ENCODE measurements at places on chromosomes 11 and 22.

- no peak for DNase-seq
These were observed 11.6 kb upstream of the PDE2A start for GRCh38 chr11:72685560-72686480.

DNA sequence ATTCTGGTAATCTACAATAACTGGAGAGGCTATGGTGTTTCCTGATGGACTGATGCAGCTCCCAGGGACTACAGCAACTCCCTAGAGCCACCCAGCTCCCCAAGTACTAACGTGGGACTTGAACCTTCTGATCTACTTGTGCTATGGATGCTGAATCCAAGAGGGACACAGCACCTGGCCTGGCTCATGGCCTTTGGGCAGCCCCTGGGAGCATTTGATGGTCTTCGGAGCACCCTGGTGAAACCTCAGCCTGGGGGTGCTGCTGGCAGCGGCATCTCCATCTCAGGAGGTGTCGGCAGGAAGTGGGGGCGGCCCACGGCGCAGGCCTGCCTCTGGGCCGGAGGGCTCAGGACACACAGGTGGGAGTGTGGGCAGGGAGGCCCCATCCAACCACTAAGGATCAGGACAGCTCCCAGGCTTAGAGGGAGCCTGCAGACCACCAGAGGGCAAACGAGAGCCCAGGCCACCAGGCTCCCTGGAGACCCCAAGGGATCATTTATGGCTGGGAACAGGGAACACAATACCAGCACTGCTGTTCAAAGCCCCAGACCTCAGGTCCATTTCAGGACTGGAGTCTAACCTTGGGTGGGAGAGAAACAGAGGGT lies 8.7 kb downstream of the EHD1 start:
- no peak for DNase-seq

DNA sequence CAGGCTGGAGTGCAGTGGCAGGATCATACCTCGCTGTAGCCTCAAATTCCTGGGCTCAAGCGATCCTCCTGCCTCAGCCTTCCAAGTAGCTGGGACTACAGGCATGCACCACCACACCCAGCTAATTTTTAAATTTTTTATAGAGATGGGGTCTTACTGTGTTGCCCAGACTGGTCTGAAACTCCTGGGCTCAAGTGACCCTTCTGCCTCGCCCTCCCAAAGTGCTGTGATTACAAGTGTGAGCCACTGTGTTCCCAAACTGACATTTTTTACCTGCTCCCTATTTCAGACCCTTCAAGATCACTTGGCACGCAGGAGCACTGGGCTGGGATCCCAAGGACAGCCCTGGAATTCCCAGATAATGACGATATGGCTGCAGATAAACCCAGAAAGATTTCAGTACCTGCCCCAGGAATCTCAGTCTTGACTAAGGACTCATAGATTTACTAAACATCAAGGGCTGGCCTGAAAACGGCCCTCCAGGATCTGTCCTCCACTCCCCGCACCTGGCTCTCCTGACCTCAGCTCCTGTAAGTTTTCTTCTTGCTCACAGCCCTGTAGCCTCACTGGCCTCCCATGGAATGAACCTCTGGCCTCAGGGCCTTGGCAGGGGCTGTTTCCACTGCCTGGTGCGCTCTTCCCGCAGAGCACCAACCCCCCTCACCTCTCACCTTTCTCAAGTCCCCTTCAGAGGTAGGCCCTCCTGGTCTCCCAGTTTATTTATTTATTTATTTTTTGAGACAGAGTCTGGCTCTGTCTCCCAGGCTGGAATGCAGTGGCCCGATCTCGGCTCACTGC lies 3.6 kb upstream of the CSNK1E start:
- DNase-seq = no peak

- peak; percentile 15 for DNase-seq
These were observed 3.0 kb upstream of the RFPL3 start for GRCh38 chr22:32354360-32355351.

- DNase-seq = no peak
These were observed 63.7 kb downstream of the MACROD1 start for GRCh38 chr11:64102005-64102738.

DNA sequence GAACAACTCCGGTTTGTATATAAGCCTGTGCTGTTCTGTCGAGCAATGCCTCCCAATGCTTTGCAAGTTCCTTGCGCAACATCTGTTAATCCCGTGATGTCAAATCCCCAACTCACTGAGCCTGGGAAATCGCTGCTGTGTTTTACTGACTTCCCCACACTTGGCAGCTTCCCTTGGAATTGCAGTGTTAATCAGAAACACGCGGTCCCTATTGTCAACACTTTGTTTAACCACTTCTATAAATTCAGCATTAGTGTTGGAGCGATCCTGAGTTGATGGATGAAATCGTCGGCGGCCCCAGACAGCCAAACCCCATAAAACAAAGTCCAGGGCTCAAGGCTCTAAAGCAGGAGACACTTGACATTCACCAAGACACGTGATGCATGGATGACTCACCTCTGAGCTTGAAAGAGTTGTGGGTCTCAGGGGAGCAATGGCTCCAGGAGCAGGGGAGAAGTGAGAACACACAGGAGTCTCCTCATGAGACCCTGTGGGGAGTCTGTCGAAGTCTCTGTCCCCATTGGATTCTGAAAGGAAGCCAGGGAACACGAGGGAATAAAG lies 555.3 kb downstream of the MIAT start:
- DNase-seq = peak; percentile 99

DNA sequence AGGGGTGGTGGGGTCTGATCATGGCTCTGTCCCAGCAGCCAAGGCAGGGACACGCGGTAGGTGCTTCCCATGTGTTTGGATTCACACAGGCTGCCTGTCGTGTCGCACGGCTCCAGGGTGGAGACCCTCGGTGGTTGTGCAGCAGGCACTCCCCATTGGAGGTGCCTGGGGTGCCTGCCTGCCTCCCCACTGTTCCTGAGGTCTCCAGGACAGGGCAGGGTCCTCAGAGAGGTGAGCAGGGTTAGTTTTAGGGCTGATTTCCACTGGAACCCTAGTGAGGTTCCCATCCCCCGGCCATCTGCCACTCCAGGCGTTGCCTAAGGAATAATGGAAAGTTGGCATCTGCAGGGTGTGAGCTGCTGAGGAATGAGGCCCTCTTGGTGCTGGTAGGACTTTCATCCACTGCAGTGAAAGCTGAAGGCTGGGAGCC lies 32.3 kb downstream of the OSBPL5 start:
- no peak for DNase-seq

- peak; percentile 62 for DNase-seq
These were observed 209.7 kb upstream of the ARHGAP20 start for GRCh38 chr11:110921742-110922521.

- DNase-seq = no peak
These were observed 82.6 kb upstream of the NNMT start for GRCh38 chr11:114213622-114214021.

- peak; percentile 47 for DNase-seq
These were observed 28.5 kb downstream of the LRP4 start for GRCh38 chr11:46889689-46890475.

DNA sequence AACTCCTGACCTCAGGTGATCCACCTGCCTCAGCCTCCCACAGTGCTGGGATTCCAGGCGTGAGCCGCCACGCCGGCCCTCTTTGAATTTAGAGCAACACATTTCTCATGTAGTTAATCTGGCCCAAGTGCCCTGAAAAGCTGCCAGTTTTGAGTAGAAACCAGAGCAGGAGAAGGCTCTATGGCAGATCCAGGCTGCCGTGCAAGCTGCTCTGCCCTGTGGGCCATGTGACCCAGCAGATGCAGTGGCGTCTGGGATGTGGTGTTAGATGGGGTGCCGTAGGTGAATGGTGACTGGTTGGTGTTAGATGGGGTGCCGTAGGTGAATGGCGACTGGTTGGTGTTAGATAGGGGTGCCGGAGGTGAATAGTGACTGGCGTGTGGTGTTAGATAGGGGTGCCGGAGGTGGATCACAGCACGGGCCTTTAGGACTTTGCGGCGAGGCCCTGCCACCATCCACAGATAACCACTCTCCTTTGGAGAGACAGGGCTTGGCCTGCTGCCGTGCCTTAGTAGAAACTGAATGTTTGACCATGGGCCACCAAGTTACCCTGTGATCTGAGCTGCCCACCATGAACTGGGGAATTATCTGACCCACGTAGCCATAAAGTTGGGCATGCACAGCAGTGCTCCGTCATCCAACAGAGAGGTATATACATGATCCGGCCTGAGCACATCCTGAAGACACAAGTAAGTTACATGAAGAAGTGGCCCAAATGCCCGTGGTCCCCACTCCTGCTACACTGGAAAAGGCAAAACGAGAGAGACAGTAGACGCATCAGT lies 32.7 kb downstream of the ASCL2 start:
- DNase-seq = no peak

- no peak for DNase-seq
These were observed 23.4 kb upstream of the KIRREL3 start for GRCh38 chr11:127023991-127024390.

DNA sequence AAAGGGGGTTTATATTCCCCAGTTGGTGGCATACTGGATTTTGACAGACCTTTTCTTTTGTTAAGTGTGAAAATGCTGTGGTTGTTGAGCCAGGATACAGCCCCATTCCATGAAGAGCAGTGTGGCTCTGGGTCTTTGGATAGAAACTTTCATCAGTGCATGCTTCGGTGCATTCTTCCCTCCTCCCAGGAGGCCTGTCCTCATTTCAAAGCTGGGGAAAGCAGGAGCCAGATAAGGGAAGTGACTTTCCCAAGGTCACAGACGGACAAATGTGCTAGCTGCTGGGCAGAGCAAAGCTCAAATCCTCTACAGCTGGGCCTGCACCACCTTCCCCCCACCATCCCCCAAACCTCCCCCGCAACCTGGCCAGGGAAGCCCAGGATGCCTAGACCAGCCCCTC lies 184.5 kb upstream of the NTM start:
- DNase-seq = no peak

GRCh38 chr11:65327021-65327420 lies 6.6 kb upstream of the DPF2 start:
- DNase-seq = no peak

DNA sequence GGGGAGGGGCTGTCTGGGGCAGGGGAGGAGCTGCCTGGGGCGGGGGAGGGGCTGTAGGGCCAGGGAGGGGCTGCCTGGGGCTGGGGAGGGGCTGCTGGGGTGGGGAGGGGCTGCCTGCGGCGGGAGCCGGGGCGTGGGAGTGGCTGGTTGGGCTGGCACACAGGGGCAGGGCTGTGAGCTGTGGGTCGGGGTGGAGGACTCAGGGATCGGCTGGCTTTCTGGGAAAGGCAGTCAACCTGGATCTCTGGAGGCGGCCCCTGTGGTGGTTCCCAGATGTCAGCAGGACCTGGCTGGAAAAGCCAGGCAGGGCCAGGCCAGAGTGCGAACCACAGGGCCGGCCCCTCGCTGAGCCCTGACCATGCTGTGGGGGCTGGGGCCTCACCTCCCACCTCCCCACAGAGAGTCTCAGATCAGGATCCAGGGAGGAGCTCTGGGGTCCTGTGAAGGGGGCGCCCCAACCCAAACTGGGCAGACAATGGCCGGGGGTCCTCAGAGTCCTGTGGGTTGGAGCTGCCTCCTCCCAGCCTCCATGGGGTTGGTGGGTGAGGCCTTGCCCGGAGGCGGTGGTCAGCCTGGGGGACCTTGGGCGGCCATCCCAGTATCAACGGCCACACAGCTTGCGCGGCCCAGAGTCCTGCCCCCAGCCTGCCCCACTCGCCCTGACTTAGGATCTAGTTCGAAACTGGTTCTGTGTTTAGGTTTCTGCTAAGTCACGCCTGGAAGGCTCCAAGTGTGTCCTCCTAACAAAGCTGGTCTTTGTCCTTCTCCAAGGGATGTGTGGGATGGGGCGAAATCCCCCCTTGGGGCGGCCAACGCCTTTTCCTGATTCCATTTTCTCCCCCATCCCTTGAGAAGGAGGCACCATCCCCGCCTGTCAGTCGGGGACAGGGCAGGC lies 1.9 kb downstream of the MUC5B start:
- no peak for DNase-seq

DNA sequence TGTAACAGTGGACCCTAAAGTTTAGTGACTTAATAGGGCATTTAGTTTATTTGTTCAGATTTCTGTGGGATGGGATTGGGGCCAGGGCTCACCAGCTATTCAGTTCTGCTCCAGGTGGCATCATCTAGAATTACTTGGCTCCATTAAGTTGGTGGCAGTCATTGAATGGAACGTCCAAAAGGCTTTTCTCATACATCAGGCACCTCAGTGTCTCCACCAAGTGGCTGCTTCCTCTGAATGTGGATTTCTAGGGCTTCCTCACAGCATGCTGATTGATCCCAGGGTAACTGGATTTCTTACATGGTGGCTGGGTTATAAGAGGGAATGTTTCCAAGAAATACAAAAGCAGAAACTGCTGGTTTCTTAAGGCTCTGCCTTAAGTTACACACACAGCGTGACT lies 34.7 kb downstream of the USP47 start:
- DNase-seq = no peak

DNA sequence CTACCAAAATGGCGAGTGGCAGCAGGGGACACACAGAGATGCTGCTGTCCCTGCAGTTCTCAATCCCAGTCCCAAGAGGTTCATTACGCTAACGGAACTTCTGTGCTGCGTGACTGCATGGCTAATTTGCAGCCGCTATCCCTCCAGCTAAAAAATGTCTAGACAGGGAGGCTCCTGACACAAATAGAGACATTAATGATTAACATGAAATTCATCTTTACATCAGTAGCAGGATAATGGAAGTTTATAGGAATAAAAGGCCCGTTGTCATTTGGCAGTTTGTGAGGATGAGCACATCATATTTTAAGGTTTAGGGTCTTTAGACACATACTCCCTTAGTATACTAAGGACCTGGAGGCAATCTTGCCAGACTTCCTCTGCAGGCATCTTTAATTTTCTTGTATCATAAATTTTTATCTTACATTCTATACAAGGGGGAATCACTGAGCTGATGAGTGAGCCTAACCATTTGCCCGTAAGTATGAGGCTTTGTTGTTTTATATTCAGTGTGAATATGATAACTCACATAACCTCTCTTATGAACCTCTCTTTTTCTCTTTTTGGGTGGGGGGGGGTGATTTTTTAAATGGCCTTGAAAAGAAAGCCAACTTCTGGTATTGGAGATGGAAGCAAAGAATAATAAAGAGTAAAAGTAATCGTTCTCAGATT lies 99.8 kb upstream of the OR9G4 start:
- DNase-seq = no peak

DNA sequence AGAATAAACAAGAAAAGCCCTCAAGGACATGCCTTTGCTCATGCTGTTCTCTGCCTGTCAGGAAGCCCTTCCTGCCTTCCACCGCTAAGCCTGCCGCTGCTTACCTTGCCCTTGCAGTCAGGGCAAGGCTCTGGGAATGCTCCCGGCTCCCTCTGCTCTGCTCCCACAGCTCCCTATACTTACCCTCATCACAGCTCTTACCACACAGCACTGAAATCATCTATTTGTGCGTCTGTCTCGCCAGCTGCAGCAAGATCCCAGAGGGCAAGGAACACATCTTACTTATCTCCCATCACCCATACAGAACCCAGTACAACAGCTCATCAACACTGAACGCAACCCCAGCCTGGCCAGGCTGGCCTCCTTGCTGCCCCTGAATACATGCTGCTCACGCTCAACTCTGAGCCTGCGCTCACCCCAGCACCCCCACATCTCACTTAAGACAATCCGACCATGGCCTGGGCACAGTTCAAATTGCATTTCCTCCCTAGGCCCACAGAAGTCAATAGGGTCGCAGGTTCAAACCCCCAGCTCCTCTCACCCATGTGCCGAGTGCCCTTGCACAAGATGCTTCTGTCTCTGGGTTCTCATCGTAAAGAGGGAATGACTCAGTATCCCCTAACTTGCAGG lies 161.8 kb downstream of the IGLL1 start:
- DNase-seq = no peak
